ENCODE measurements at places on chromosomes 2 and 18.

DNA sequence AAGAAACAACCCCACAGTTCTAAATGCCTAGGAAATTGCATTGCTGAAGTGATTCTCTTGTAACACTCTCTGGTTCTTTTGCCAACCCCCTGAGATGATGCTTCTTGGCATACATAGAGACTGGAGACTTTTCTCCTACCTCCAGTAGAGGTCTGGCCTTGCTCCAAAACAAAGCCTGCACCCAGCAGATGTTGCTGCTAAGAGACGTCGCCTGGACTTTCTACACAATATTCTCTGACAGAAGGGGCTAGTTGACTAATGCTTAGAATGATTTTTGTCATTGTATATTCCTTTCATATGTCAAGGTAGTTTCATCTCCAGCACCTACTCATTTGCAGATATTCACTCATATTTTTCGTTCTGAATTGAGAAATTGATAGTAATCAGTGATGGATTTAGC lies 24.6 kb downstream of the SOWAHC start:
- no peak for DNase-seq

DNA sequence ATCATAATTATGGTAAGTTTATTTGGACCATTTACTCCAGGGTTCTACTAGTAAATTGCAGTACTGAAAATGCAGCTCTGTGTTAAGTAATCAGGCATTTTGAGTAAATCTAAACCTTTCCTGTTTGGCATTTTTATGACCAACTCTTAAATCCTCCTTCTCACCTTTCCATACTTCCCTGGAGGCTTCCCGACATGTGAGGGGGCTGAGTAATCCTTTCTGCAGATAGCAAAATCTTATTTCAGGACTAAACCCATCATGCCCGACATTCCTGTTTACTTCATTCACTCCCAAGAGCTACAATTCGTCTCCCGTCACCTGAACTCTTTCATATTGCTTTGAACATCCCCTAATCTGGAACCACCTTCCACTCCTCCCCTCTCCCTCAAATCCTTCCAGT lies 296.6 kb downstream of the IKZF2 start:
- no peak for DNase-seq

GRCh38 chr2:96161898-96162297 lies 16.7 kb upstream of the DUSP2 start:
- DNase-seq: no peak

DNA sequence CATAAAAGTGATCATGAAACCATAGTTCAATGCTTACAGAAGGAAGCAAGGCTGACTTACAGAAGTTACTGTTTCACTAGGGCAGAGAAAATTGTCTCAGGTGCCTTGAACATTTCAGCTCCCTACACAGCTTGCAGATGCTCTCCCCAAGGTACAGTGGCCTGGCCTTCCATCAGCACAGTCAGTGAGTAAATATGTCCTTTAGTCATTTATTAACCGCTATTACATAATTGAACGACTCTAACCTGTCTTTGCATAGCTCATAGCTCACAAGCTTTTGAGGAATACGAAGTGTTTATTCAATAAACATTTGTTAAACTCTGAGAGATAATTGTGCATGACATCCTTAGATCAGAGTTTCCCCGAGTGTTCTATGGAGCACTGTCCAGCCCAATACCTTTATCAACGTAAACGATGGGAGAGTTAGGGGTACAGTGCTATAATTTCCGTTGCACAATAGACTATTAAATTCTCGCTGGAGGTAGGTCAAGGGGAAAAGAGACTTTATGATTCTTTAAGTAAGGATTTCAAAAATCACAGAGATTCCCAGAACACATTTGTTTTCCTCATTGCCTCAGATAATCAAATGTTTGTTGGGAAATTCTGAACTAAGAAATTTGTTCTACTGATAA lies 677.8 kb downstream of the TSN start:
- DNase-seq: no peak

GRCh38 chr2:191190861-191191552 lies 40.2 kb upstream of the STAT4 start:
- no peak for DNase-seq

GRCh38 chr2:128639693-128640092 lies 321.0 kb upstream of the HS6ST1 start:
- DNase-seq: no peak

DNA sequence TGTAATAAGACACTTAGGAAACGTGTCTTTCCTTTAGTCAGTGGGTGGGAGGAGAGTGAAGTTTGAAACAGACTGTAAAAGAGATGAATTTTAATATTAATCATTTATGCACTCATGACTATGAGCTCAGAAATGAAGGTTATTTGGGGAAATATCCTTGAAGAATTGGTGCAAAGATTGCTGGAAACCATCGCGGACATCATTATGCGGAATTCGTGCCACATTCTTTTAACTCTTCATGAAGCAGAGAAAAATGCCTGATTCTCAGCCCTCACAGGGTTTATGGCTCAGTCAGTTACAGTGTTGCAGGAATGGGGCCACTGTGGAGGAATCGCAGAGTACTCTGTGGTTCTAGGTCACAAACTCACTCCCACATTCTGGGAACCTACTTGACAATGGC lies 109.7 kb downstream of the RGPD3 start:
- no peak for DNase-seq

- no peak for DNase-seq
Measured at GRCh38 chr2:54372361-54372760, 83.8 kb upstream of the SPTBN1 start.

GRCh38 chr2:177225965-177226360 lies 13.4 kb downstream of the HNRNPA3 start:
- no peak for DNase-seq

DNA sequence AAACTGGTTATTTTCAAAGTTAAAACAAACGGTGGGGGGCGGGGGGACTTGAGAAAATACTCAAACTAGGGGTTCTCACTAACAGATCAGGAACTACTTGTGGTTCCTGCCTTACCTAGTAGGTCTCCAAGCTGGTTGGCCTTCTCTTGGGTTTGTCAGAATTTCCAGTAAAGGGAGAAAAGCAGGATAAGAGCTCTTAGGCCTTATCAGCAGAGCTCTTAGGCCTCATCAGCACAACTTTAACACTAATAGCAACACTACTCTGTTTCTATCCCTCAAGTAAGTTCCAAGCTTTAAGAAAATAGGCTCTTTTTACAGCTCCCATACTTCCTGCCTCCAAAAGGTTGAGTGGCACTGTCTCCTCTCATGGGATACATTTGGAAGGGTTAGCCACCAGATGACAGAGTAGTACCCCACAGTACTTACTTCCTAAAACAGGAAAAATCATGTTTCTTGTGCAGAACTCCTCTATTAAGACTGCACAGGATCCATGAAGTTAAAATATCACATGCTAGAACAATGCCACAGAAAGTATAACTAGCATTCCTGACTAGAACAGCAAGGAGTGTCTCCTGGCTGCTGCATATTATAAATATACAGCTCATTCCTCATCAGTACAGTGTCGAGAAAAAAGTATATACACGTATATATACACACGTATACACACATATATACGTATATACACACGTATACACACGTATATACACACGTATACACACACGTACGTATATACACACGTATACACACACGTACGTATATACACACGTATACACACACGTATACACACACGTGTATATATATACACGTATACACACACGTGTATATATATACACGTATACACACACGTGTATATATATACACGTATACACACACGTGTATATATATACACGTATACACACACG lies 6.1 kb downstream of the FBXO11 start:
- DNase-seq: no peak

GRCh38 chr2:161547130-161547529 lies 77.1 kb upstream of the SLC4A10 start:
- no peak for DNase-seq

DNA sequence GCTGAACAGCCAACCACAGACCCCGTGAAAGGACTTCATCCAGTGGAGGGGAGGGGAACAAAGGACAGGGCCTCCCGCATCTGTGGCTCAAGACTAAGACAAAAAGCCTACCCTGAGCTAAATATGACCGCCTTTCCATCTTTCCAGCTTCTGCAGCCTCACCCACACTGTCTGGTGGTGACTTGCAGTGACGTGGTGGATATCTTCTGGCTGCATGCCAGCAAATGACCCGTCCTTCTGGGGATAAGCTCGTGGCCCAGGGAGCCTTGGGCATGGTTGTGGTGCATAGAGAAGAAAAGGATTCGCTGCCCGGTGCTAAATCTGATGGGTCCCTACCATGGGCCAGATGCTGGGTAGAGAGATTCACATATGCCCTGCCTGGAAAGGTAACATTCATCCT lies 8.7 kb upstream of the NGEF start:
- DNase-seq: no peak

GRCh38 chr2:71749671-71750101 lies 296.3 kb downstream of the DYSF start:
- no peak for DNase-seq

GRCh38 chr2:234116010-234116409 lies 65.5 kb downstream of the SPP2 start:
- no peak for DNase-seq

DNA sequence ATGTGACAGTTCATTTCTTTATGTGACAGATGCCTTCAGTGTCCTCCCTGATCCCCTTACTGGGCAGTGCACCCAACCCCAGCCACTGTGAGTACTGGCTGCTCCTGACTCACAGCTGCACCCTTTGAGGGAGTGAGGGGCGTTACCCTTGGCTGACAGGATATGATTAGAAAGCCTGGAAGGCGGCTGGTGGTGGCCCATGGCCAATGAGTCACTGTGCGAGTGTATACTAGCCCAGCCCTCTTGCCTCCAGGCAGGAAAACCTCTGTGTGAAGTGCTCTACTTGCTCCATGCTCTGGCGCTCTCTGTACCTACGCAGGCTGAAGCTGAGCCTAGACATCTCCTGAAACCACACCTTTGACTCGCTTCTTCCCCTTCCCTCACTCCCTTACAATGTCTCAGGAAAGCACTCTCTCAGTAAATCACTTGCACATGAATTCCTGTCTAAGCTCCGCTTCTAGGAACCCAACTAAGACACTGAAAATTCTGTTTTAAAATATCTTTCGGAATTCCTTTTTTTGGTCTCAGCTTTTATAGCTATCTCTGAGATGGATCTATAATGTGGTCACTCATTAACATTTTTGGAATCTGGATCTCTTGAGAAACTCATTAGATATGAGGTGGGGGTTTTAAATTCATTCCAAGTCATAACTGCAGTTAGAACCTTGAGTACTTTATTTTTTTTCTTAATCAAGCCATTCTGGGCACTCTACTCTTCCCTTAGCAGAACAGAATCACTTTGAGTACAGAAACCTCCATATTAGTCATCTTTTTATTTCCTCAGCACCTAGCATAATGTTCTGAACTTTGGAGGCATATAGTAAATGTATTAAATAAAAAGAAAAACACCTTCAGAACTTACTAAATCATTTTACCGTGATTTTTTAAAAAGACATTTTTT lies 25.3 kb upstream of the STAM2 start:
- no peak for DNase-seq

DNA sequence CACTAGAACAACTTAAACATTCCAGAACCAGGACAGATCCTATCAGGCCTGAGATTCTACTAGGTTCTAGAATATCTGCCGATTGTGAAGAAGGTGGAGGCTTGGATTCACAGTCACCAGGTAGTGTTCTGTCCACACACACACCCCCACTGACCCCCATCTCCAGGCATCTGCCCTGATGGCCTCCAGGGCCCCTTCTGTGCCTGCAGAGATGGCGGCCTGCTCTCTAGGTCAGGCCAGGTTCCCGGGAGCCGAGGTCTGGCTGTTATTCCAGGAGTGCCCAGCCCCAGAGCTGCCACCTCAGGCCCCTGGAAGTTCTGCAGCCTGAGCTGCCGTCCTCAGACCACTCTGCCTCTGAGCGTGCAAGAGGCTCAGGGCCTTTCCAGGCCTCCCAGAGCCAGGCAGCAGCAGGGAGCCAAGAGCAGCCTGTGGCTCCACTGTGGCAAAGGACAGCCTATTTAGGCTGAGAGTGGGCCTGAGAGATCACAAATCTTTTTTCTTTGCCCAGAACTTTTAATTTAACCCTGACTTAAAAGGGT lies 96.2 kb upstream of the ASAP2 start:
- no peak for DNase-seq

DNA sequence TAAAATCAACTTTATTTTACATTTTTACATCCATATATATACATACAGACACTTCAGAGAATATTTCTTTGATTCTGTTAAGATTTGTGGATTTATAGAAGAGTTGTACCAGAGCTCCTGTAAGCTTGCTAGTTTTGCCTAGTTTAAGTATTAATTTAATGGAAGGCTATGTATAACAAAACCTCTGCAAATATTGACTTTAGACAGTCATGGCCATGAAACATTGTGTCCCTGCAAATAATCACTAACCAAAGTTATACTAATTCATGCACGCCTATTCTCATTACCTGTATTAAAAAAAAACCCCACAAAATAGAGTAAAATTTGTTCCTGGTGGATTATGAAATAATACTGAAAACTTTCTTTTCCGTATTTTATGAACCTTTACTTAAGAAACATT lies 379.3 kb downstream of the CTNNA2 start:
- DNase-seq: no peak

DNA sequence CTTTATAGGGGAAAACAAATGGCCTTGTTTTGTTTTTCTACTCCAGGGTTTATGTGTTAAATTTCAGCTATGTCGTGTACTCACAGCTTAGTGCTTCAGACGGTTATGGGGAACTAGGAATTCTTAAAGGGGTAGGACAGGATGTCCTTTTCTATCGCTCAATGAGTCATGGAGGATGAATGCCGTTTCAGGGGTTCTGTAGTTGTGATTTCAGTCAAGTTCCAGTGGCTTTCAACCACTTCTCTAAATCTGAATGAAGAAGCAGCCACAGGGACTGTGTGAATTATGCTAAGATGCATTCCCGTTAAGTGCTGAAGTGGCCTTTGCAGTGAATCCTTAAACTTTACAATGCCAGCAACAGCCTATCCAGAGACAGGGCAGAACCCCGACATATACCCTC lies 1231.7 kb upstream of the ZEB2 start:
- DNase-seq: no peak

DNA sequence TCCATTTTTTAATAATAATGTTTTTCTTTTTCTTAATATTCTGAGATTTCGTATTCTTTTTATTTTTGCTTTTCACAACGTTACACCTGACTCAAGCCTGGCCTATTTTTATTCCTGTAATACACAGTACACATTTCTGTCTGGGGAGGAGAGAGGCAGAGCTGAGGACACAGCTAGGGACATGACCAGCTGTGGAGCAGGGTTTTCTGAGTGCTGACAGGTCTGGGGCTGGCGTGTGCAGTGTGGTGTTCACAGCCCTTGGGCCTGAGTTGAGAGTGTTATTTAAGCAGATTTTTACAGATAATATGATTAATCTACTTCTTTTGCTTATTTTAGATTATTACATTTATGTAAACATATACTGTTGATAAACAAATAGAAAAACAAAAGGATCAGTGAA lies 55.9 kb downstream of the ZAP70 start:
- no peak for DNase-seq

Measured in nucleus accumbens (tissue), 56 donors.